ENCODE measurements at places on chromosomes 7 and 10.

- DNase-seq, result peak; percentile 93
Measured at GRCh38 chr10:75230600-75231038, 5.1 kb downstream of the COMTD1 start.

GRCh38 chr10:65501259-65501658 lies 1424.6 kb upstream of the LRRTM3 start:
- no peak for DNase-seq

DNA sequence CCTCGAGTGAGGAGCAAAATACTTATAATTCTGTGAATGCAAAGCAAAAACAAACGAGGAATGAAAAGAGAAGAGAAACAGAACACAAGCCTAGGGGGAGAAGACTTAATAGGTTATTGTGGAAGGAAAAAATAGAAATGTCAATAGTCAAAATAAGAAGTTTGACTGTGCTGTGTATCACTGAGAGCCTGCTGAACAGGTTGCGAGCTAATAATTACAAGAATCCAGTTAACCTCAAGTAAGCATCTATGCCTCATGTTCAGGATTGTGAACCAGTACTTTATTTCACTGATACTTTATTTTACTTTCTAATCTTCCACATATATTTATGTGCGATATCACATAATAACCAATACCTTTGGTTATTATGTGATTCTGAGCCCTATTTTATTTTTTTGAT lies 316.7 kb downstream of the OTUD1 start:
- DNase-seq, result no peak

DNA sequence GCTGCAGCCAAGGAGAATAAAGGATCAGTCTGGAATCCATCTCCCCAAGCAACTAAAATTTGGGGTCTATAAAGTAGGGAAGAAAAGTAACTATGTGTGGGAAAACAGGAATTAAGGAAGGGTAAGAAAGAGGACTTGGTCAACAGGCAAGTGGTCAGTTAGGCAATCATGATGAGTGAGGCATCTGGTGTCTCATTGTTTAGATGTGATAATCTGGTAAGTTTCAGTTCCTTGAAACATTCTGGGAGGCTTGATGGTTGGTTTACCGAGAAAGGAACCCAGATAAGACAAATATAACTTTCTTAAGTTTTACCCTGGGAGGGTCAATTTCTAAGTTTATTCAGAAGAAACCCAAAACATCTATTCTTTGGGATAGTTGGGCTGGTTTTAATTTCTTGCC lies 22.3 kb downstream of the HYAL4 start:
- no peak for DNase-seq

DNA sequence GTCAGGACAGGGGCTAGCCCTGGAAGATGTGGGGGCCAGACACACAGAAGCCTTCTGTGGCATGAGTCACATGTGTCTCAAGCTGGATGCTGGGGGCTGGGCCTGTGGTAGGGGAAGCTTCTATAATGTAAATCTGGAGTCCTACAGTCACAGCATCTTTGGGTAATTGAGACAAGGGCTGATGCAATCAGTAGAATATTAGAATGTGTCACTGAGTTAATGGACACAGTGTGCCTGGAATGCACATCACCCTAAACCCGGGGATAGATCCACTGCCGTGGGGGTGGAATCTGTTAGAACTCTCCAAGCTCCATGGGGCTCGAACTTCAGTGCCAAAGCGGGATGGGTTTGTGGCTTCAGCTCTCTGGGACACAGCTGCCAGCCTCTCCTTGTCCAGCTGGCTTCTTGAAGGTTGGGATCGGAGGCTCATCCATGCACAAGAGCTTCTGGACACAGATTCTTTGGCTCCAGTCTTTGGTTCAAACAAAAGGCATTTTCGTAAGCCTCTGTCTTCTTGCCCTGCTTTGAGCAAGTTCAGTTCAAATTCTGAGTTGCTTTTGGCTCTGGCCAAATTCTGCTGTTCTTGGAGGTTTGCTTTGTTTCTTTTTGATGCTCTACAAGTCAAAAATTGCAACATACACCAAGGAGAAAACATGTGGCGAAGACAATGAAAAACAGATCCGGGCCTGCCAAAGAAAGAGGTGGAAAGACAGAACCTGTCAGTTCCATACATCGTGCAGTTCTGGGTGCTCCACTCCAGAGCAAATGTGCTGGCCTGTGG lies 194.8 kb upstream of the ZNF32 start:
- DNase-seq, result no peak

DNA sequence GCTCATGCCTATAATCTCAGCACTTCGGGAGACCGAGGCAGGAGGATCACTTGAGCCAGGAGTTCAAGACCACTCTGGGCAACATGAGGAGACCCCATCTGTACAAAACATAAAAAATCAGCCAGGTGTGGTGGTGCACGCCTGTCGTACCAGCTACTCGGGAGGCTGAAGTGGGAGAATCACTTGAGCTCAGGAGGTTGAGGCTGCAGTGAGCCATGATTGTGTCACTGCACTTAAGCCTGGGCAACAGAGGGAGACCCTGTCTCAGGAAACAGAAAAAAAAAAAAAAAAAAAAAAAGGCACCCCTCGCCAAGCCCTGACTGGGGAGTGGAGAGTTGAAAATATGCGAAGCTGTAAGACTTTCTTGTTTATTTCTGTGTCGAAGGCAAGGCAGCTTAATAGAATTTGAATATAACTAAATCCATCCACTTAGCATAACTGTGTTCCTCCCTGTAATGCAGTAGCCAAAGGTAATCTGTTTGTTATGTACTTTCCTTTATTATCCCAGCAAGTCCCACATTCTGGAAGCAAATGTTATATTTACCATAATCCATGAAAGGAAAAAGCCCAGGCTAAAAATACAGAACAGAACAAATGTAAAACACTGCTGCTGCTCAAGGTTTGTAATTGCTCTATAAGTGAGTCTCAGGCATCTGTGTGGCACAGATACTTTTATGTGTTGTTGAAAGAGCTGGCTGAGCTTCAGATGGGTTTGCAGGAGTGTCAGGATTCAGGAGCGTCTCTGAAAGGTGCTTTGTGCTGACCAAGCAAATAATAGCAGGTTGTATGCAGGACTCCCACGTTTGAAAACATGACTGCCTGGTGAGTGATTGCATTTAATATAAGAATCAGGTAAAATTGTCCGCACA lies 127.2 kb downstream of the CELF2 start:
- no peak for DNase-seq

- DNase-seq, result no peak
Measured at GRCh38 chr7:16404636-16405035, 16.7 kb downstream of the CRPPA start.

- no peak for DNase-seq
Measured at GRCh38 chr10:110717781-110718589, 73.8 kb downstream of the RBM20 start.

GRCh38 chr7:150451097-150451793 lies 815 bp downstream of the GIMAP8 start:
- DNase-seq, result peak; percentile 59

DNA sequence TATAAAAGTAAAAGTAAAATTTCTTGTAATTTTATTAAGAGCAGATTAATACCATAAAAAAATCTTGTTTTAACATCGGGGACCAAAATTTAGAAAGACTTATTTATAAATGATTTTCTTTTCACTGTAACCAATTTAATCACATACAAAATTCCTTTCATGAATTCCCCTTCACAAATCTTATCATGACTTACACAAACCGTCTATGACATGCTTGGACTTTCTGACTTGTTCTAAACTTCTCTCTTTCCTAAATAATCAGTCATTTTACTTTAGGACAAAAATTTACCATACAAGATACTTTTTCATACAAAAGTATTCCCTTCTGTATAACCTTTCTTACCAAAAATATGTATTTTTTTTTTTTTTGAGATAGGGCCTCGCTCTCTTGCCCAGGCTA lies 9.3 kb downstream of the CROT start:
- no peak for DNase-seq

GRCh38 chr7:13151978-13152377 lies 464.5 kb downstream of the ARL4A start:
- no peak for DNase-seq

- DNase-seq, result no peak
Measured at GRCh38 chr7:155916926-155917655, 104.8 kb upstream of the SHH start.

DNA sequence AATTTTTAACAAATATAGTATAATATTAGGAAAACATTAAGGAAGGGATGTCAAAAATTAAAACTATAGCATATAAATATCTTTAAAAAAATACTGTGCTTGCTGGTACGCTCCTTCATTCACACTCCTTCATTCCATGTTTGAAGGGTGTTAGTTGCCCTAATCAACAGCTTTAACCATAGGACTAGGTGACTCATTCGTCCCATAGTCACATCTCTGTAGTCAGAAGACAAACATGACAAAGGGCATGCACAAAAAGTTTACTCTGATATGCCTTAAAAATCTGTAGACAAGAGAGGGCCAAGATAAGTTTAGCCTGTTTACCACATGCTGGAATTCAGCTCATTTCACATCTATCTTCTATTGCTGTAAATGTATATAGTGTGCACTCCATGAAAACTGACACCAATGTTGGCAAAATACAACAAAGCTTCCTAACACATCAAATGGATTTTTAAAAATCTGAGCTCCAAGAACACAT lies 646 bp downstream of the FAM13C start:
- no peak for DNase-seq

- DNase-seq, result no peak
Measured at GRCh38 chr7:80346704-80347103, 165.2 kb downstream of the GNAT3 start.

DNA sequence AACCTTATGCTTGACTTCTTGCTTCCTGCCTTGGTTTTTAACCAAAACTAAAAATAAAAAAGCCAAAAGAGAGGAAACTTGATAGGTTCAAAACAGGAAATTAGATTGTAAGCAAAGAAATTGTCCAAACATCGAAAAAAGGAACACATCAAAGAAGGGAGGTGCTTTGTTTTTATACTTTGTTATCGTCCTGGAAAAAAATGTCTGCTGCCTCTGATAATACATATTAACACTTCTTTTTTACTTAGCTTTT lies 286.6 kb upstream of the C7orf33 start:
- no peak for DNase-seq

DNA sequence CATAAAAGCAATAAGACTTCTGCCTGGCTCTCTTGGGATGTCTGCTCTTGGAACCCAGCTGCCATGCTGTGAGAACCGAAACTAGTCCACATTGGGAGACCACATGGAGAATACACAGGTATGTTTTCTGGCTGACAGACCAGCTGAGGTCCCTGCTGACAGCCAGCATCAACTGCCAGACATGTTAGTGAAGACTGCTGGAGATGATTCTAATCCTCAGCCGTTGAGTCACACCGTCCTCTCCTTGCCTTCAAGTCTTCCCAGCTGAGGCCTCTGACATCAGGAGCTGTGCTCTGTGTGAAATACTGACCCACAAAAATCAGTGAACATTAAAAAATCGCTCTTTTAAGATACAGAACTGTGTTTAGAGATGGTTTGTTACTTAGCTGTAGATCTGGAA lies 36.9 kb upstream of the AGR2 start:
- no peak for DNase-seq

GRCh38 chr10:86450806-86451603 lies 70.6 kb downstream of the WAPL start:
- DNase-seq, result no peak

- DNase-seq, result no peak
Measured at GRCh38 chr7:25964483-25964991, 187.5 kb upstream of the NFE2L3 start.

DNA sequence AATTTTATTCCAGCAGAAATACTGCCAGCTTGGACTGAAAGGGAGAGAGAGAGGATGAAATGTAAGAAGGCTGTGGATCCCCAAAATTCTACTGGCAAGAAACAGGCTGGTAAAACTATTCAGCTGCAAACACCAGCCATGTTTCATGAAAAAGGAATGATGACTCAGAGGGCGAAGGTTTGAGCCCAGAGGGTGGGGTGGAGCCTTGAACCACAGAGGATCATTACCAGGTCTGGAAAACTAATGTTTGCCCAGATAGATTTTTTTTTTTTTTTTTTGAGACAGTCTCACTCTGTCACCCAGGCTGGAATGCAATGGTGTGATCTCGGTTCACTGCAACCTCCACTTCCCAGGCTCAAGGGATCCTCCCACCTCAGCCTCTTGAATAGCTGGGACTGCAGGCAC lies 41.7 kb upstream of the NRF1 start:
- no peak for DNase-seq

DNA sequence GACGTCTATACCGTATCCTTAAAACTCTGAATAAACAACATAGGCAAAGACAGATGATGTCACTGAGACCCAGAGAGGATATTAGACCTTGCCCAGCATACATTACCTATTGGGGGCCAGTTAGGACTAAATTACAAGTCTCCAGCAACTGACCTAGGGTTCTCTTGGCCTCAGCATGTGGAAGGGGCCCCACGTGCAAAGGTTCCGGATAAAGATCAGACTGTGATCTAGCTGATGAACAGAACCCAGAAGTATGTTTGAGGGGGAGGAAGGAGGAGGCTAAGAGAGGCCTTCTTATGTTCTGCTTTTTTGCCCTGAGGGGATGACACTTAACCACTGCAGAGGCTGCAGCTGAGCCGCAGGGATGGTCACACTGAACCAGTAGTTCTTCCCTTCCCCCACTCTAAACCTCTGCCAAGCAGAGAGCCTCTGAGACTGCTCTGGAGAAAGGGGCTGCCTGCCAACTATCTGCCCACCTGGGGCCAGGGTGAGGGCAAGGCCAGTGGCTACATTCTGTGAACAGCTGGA lies 24.0 kb upstream of the KMT2C start:
- no peak for DNase-seq

DNA sequence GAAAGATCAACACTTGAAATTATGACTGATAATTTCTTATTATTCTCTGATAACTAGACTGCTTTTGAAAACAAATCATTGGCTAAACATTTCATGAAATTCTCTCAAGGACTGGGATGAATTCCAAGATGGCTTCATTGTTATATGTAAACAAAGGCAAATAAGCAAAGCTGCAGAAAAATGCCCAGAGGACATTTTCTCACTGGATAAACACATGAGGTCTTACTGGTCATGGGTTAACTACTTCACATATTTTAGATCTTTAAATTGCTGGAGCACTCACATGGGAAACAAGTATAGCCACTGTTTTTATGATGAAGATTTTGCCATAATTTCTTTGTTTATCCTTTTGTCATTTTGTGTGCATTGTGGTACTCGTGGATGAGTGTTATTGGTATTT lies 239.1 kb downstream of the PHF14 start:
- DNase-seq, result no peak

DNA sequence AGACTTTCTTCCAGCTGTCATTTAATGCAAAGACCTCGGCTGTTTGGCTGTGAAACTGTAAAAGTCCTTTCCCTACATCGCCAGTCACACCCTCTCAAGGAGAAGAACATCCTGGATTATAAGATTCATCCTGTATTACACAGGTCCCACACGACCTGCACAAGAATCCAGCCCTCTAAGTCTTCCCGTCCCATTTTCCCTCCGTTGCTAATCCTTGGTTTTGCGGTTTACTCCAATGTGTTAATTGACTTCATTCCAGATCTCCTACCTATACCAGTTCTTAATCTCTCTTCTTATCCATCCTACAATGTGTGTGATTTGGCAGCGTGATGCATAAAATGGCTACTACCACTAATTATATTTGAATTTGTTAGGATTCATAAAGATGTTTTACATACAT lies 110.4 kb downstream of the COL28A1 start:
- no peak for DNase-seq

Data from activated T-cell treated with anti-CD3 and anti-CD28 coated beads, Interleukin-2, amount 50 U/mL, for 4 hours (primary cell).